ENCODE measurements at places on chromosomes 2 and 18. TPM values are rescaled to one million over a fixed set of nuclear protein-coding genes. Genes with fewer than 3 reads are reported as not detected.

Gene SLC40A1
- polyA plus RNA-seq = 12.6 TPM

Gene CNGA3
- polyA plus RNA-seq = 0.64 TPM

Gene SETBP1
- polyA plus RNA-seq = 13.7 TPM

Gene LRATD1
- 81.4 TPM for polyA plus RNA-seq

Gene FBLN7
- 0.50 TPM for polyA plus RNA-seq

Gene ATP8B1
- not detected for polyA plus RNA-seq

Gene ZSCAN30
- polyA plus RNA-seq = 25.4 TPM

Gene SRD5A2
- polyA plus RNA-seq = 0.11 TPM

Gene RESP18
- polyA plus RNA-seq = not detected

Gene ORC4
- polyA plus RNA-seq = 261 TPM

Gene FSIP2
- 12.2 TPM for polyA plus RNA-seq

Gene LRRTM1
- polyA plus RNA-seq = 0.86 TPM

Gene IL18R1
- 0.09 TPM for polyA plus RNA-seq

Gene GPAT2
- not detected for polyA plus RNA-seq

Gene SERPINB4
- not detected for polyA plus RNA-seq

Gene RAMP1
- 25.5 TPM for polyA plus RNA-seq

Gene ARHGAP28
- 9.8 TPM for polyA plus RNA-seq

Gene C2orf66
- 1.4 TPM for polyA plus RNA-seq

Gene PAIP2B
- polyA plus RNA-seq = 14.4 TPM

Measured in neural cell (in vitro differentiated cells).